CD4-positive, alpha-beta T cell treated with Interleukin-17A for 4 hours (primary cell): ENCODE measurements at places on chromosomes 2 and 18.

DNA sequence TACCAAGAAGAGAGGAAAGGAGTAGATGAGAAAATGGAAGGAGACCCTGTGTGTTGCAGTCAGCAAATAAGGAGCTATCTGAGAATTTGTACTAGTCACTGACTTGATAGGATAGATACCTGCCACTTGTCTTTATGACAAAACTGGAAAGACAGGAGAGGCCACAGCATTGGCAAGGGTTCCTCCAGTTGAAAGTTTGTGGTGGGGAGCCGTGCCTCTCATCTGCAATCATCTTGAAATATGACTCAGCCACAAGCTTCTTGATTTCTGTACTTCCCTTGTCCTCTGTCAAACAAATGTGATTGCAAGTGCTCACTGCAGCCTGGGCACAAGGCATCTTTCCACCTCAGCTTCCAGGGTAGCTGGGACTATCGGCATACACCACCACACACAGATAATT, 99.1 kb downstream of the GREB1L start:
- no peak for DNase-seq

DNA sequence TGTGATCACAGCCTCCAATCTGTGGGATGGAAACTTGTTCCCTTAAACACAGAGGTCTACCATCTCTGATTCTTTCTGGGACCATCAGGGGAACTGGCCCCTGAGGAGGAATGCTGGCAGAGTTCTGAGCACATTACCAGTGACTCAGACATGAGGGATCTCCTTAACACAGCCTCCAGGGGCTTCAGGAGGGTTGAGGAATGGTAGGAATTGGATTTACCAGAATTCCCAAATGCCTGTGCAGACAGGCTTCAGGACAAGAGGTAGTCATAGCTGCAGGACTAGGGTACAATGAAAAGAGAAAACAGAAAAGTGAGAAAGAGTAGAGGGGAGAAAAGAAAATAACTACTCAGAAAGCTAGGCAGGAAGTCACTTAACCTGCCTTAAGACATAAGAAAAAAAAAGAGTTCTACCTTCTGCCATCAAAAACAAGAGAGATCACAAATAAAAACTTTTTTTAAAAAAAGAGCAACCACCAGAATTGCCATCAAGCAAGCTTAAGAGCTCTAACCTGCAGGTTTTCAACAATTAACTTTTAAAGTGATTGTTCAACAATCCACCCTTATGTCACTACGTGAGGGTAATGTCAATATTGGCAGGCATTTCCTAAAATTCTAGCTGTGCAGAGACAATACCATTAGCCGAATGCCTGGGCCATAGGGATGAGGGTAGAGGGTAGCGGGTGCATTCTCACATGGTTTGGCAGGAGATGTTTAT, 524.4 kb downstream of the BCL11A start:
- DNase-seq: no peak

DNA sequence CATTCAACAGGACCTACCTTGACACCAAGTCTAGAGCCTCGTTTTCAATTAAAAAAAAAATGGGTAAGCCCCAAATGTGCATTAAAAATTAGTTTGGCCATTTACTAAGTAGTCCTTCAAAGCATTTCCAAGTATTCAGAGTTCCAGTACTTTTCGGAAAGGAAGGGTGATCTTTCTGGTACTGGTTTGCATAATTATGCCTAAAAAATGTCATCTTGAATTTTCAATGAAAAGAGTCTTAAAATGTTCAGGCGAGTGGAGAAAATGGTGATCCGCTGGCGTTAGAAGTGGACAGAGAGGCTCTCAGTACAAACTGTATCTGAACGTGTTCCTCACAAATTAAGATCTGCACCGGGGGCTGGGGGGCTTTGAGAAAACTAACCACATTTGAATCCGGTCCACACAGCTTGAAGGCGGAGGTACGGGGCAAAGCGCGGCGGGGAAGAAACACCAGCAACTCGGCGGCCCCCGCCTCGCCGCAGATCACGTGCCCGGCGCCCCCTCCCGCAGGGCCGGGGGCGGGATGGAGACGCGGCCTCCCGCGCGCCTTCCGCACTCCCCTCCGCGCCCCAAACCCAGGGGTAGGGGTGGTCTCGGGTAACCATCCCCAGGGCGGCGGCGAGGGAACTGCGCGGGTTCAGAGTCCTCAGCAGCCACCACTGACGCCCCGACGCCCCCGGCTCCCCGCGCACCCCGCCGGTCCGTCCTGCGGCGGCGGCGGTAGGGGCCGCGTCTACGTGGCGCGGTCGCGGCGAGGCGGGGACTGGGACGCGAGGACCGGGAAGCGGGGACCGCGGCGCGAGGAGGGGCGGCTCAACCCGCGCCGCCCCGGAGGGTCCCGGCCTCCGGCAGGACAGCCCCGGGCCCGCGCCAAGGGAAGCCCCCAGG, 564 bp downstream of the LPIN2 start:
- peak; percentile 62 for DNase-seq

DNA sequence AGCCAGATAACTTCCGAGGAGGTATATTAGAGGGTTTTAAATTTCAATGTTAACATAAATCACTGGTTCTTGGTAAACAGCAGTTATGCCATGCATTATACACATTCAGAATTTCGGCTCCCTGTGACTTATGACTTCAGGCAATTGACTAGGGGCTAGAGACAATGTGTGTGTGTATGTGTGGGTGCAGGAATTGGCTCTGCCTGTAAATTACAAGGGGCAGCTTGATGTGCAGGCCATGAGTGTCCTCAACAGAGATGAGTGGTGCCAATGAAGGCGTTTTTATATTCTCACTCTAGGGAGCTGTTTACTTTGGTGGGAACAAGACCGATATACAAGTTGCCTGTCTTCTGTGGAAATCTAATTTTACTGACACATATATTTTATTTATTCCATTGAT, 161.6 kb downstream of the CSRNP3 start:
- DNase-seq: no peak

DNA sequence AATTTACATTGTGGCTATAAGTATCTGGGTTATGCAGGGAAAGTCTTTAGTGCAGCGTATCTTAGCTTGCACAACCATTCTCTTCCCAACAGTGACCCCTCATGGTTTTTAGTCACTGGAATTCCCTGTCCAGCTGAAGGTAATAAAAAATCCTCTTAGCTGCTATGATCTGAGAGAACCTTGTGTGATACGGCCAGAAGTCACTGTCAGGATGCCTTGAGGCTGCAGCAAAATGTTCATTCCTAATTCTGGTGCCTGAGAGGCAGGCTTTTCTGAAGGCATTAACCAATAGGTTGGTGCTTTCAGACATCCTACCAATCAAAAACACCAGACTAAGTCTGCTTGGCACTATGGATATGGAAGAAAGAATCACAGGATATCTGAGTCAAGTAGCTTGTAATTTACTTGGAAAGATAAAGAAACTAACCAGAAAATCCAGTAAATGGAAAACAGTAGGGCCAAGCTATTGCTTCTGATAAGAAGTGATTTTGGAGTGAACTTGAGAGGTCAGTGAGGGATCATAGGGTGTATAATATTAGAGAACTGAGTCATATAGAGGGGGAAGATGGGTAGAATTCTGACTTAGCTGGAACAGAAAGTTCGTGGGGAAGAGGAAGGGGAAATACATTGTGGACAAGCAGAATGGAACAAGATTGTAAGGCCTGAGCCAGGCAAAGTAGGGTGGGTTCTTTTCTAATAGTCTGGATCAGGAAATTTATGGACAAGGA, 89.0 kb upstream of the SLC14A2 start:
- DNase-seq: no peak

- no peak for DNase-seq
Measured at GRCh38 chr2:188628989-188629752, 337.5 kb downstream of the GULP1 start.

DNA sequence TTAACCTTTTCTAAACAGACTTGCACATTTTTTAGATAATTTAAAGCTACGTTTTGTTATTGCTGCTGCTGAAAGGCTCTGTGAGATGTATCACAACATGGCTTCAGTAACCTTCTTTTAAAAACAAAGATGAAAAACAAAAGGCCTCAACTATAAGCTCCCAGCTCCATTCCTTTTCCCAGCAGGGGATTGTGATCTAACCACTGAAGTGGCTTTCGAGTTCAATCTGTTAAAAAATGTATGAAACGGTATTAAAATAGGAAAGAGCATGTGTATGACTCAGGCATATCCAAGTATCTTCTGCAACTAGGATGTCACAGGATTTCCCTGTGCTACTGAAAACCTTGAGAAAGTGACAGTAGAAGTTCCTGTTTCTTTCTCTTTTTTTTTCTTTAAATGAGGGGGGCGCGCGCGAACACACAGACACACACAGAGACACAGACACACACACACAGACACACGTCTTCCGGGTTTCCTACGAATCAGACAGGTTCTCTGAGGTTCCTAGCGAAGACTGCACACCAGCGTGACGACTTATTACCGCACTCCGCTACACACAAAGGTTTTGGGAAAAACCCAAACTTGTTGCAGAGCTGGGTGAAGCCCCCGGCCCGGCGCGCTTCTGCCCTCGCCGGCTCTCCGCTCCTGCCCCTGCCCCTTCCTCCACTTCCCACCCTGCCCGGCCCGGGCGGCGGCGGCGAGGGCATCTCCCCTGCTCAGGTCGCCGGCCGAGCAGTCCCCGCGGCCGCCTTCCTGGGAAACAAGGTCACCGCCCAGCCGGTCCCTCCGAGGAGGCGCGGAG, 86.8 kb downstream of the RBMS1 start:
- DNase-seq: peak; percentile 79

- no peak for DNase-seq
Measured at GRCh38 chr2:153872311-153873051, 759 bp downstream of the GALNT13 start.

- DNase-seq: no peak
Measured at GRCh38 chr2:174787487-174788205, 23.4 kb upstream of the CHRNA1 start.

GRCh38 chr2:187169864-187170263, 278.2 kb downstream of the CALCRL start:
- DNase-seq: no peak

GRCh38 chr2:86518481-86518880, 44.8 kb downstream of the CHMP3 start:
- peak; percentile 55 for DNase-seq

DNA sequence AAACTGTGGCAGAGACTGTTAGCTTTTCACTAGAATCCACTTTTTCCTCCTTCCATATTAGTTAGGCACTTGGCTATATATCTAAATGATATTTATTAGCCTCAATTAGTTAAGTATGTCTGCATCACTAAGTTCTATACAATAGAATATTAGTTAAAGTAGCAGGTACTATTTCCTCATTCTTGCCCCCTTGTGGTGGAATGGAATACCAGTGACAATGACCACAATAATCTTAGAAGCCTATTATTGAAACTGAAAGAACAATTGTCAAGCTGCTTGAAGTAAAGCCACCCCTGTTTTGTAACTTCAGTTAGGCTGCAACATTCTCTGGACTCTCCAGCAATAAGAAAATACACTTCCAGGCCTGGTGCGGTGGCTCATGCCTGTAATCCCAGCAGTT, 476.3 kb upstream of the VWC2L start:
- DNase-seq: no peak

- no peak for DNase-seq
Measured at GRCh38 chr2:152499896-152500735, 165.1 kb downstream of the FMNL2 start.

DNA sequence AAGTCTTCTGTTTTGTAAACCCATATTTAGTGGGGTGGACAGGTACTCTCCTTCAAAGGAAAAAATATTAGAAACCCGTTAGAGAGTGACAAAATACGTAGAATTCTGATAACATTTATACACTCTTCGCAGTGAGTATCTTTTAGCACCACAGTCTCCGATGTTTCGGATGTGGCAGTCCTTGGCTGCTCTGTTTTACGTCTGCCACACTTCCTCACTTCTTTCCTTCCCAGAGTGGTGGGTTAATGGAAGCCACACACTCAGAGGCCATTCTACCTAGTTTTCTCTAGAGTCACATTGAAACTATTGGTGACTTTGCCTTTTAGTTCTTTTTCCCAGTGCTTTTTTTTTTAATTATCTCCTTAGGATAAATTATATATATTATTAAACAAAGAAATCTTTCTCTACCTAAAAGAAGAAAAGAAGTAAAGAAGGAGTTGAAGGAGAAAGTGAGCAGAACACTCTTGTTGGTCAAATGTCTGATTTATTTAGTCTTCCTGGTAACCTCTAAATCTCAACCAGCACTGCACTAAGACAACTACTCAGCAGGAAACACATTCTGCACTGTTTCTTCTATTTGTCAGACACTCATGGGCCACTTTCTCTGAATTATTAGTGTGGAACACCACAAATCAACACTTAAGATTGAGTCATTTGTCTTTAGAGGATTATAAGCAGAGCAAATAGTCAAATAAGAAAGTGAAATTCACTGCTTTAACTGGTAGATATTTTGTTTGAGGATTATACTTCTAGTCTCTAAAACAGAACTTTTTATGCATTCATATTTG, 451.3 kb upstream of the TMEFF2 start:
- no peak for DNase-seq

GRCh38 chr18:74896390-74896991, 298.8 kb downstream of the ZNF407 start:
- peak; percentile 60 for DNase-seq

- DNase-seq: no peak
Measured at GRCh38 chr2:183070942-183071844, 7.4 kb upstream of the DUSP19 start.

DNA sequence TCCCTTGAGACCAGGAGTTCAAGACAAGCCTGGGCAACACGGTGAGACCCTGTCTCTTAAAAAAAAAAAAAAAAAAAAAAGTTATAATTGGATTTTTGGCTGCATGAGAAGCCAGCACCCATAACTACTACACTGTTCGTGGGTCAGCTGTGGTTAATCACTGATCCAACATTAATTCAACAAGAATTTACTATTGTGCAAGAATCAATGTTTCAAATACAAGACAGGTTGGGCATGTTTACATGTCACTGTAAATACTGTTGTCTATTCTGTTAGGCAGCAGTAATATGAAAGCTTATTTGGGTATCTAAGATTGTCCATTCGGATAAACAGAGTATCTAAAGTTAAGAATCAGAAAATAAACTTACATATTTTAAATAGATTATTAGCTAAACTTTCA, 62.3 kb downstream of the ESCO1 start:
- no peak for DNase-seq

GRCh38 chr18:44123743-44124142, 556.9 kb upstream of the SETBP1 start:
- no peak for DNase-seq

DNA sequence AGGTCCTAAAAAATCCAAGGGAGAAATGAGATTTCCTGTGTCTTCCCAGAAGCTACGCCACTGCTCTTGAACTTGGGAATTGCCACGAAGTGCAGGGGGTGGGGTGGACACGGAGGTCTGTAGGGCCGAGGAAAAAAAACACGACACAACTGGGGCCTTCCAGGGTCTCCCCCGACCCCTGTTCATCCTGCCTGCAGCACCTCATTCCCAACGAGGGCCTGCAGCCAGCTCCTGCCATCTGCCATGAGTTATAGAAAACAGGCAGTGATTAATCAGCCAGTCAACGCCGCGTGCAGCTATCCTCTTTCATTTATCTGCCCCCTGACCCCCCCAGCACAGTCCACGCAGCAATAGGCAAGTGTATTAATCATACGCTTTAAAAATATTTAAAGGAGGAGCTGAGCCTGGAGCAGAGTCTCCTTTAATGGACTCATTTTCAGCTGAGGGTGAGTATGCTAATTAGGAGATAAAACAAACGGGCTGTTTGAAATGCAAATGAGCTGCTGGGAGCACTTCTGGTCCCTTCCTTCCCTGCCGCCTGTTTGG, 209.9 kb downstream of the TFCP2L1 start:
- DNase-seq: no peak
